ENCODE measurements at places on chromosomes 16 and 17.

DNA sequence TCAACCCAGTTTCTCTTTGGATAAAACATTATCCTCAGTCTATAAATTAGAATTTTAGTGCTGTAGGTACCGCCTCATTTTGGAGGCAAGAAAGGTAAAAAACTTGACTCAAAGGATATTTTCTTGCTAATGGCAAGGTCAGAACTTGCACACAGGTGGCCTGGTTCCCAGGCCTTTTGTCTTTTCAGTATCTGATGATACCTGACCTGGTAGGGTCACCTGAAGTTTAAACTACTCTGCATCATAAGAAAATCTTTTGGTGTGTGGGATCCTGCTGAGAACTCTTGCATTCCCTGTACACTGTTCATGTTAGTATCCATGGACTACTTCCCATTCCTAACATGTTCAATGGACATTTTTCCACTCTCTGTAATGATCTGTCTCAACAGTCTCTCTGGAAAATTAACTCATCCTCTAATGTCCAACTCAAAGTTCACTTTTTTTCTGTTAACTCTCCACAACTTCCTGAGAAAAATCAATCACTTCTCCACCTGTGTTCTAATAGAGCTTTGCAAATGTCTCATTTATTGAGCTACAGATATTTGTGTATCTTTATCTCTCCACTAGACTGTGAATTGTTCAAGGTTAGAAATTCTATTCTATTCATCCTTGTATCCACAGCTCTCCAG lies 317.1 kb upstream of the SOX9 start:
- DNase-seq: no peak

DNA sequence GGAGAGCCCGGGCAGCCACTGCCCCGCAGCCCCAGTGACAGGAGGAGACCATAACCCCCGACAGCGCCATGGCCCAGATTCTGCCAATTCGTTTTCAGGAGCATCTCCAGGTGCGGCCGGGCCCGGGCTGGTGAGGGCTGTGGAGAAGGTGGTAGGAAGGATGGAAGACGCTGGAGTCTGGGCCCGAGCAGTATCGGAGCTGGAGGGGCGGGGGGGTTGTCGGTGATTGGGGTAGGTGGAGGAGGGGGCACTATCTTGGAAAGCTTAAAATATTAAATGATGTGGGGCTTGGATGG lies 317 bp downstream of the CLTC start:
- no peak for DNase-seq

DNA sequence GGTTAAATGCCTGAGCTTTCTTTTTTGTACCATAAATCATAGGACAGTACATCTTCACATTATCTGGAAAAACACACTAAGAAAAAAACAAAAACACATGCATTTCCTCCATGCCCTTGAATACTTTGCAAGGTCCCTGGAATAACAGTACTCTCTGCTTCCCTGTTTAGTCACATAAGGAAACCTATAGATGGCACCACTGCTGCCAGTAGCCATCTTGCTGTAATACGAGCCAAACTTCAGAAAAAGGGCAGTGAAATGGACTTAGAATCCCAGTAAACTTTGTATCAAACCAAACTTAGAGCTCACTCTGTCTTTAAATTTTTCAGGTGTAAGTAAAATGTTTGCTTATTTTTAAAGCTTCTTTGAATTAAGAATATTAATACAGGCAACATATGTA lies 435.5 kb downstream of the KCNJ2 start:
- no peak for DNase-seq

- no peak for DNase-seq
These were observed 4.0 kb downstream of the ZNF598 start for GRCh38 chr16:2005646-2006045.

GRCh38 chr16:77675464-77676324 lies 46.6 kb upstream of the NUDT7 start:
- peak; percentile 50 for DNase-seq

DNA sequence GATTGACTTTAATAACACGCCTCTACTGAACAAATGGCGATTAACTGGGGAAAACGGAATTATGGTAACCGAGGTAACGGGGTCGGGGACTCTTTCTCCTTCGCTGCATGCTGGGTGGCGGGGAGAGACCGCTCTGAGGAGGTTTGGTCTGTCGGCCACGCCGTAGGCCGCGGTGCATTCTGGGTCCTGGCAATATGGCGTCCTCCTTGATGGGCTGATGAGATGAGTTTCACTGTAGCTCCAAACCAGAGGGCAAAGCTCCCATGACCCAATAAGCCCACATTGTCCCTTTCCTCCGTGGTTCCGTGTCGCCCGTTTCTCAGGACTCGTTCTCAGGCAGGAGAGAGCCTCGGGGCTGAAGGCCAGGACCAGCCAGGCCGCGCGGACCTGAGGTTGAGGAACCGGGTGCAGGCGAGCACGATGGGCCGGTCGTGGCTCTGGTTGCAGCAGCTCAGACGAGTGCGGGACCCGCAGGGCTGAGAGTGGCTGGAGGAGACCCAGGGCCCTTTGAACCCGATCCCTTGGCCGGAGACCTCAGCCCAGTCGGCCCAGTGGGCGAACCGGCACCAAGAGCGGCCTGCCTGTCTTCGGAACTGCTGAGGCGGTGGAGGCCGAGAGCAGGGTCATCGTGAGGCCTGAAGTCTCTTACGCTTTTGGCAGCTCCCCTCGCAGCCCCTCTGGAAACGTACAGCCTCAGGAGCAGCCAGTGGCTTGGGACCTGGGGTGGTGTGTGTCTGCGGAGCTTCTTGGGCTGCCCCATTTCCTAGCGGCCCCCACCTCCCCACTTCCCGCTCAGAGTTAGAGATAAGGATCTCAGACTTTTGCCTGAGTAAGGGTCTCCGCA lies at the start of gene RPTOR:
TSS of gene RPTOR (plus strand) at position 184 of the 844 bp plus-strand sequence. CDS start 792 bp downstream, outside the sequence.
- DNase-seq: peak; percentile 93

DNA sequence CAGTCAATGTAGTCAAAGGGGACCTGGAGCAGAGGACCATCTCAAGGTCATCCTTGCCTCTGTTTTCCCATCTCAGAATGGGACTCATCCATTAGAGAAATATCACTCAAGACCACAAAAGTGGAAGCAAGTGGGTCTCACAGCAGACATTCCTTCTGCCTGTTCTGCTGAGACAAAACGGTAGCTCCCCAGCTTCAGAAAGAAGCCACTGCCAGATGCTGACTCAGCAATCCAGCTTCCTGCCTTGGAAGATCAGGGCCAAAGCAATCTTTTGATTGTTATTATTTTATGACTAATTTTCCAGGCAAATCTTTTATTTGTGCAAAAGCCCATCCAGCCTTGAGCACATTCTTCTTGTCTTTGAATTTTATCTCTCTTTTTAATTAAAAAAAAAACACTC lies 86.8 kb downstream of the CCT6B start:
- DNase-seq: no peak

DNA sequence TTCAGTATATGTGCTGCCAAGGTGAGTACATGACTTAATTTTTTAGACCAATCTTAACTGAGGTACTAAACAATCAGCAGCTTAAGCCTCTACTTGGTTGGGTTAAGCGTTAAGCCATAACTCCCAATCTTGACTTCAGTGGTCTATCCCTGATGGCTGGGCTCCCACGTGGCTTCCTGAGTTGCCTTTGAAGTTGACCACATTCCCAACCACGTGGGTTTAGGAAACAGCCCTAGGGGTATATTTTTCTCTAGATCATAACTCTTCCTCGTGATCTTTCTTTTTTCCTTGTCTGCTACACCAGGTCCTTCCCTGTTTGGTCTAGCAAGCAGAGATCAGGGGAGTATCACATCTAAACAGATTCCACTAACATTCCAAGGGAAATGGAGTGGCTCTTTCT lies 20.1 kb upstream of the PIRT start:
- DNase-seq: no peak

DNA sequence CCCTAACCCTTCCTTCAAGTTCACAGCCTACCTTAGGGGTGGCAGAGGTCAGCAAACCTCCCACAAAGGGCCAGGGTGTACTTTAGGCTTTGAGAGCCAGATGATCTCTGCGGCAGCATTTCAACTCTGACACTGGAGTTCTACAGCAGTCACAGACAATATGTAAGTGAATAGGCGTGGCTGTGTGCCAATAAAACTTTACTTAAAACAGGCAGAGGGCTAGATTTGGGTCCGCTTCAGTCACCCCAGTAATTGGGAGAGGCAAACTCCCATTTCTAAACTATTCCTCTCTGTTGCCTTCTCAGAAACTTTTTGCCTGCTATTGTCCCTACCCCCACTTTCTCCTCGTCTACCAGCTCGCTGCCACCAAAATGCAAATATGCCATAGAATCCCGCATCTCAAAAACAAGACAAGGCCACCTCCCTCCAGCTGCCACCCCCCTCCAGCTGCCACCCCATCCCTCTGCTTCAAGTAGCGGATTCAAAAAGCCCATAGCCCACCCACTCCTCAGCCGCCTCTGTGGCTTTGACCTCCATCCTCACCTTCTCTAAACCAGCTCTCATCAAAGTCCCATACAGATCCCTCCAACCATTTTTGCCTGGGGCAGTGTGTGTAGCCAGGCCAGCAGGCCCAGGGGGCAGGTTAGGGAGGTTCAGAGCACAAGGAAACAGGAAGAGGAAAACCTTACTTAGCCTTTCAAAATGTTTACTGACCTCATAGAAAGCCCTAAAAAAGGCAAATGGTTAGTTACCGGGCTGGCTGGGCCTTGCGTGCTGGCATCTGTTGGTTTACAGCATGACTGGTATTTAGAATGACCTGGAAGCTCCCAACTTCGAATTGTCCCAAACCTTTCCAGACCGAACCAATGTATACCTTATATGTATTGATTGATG lies 19.9 kb upstream of the DNAH17 start:
- no peak for DNase-seq

DNA sequence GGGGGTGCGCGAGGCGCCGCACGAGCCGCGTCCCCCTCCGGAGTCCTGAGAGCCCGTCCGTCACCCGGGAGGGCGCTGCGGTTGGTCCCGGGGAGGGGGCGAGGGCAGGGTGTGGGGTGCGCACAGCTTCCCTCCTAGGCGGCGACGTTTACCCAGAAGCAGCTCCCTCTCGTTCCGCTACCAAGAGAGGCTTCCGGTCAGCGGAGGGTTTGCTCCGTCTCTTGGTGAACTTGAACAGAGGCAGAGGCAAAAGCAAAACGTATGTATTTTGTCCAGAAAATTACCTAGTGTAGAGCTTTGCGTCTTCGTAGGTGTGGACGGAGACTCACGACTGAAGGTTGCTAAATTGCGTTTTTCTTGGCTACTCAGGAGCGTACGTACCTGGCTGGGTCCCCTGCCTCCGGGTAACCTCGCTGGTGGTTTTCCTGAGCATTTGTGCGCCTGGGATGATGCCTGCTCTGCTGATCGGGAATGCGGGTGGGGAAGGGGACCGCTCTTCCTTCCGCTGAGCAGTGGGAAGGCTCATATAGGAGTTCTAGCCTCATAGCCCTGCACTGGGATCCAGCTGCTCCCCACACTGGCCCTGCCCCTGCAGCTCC lies 833 bp downstream of the WSCD1 start:
- no peak for DNase-seq

DNA sequence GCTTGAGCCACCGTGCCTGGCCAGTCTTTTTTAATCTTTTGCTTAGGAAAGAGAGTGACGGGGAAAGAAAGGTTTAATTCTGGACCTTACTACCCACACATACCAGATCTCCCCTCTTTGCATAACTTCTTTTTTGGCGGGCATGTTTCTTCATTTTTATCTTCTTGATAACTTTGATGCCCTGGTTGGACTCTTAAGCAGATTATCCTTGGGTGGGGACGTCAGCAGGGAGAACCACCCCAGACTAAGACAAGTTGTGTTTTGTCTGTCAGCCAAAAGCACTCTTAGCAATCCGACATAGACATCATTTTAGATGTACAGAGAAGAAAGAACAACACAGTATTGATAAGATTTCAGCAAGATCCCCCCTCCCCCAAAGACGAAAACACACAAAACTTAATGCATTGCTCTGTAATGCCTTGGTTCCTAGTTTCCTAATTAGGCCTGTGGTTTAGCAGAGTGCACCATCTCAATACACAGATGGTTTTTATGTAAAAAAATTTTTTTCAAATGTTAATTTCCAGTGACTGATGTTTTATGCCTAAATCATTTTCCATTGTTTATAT lies 99.9 kb downstream of the MSI2 start:
- DNase-seq: no peak

GRCh38 chr17:39167476-39167875 lies 1.5 kb upstream of the ARL5C start:
- no peak for DNase-seq

DNA sequence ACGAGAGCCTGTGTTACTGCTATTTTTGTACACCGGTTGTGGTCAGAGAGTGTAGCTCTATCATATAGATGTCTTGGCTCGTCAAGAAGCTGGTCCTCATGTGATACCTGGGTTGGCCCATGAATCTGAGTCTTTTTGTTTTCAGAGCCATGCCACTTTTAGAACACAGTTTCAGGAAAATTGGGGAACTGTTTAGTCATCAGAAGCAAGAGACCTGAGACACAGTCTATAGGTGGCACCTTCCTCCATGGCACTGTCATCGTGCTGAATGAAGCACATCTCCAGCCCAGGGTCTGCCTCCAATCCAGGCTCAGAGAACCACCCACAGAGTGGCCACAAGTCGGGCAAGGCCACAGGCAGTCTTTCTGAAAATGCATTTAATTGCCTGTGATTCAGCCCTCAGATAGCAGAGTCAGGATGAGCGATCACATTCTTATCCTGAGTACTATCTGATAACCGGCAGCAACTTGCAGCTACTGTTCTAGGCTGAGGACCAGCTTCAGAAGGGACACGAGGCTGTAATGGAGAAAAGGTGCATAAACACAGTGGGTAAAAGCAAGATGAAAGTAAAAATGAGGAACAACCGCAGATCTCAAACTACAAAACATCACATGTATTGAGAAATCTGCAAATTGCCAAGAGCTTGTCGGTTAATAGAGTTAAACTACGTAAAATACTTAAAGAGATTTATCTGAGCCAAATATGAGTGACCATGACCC lies 14.2 kb upstream of the HAPSTR1 start:
- DNase-seq: no peak

DNA sequence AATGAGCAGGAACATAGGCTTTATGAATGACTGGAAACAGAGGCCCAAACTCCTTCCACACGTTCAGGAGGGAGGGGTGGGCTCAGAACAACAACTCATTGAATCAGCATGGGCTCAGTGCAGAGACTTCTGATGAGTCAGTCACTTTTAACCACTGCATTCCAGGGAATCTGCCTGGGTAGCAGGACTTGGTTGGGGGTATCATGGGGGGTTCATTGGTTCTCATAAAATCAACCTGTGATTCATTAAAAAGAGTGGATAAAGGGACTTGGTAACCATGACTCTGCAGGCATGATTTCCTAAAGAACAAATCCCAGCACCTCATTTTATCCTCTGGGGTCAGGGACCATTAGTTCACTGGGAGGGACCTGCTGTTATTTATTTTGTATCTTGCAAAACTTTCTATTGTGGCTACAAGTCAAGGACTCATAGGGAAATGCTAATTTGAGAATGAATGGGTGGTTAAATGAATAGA lies 13.8 kb downstream of the ITGB3 start:
- DNase-seq: no peak

- no peak for DNase-seq
These were observed 56.8 kb downstream of the HLF start for GRCh38 chr17:55321427-55322060.

All from NCI-H774 (cell line).